H7 (cell line): ENCODE measurements at places on chromosomes 6 and 20. TPM values are rescaled to one million over a fixed set of nuclear protein-coding genes. Genes with fewer than 3 reads are reported as not detected.

PLEKHG1 gene
- 0.44 and 0.45 TPM in 2 replicates for total RNA-seq

ZSCAN23 gene
- total RNA-seq = 3.0 and 6.5 TPM in 2 replicates

GMEB2 gene
- total RNA-seq = 17.0 and 21.4 TPM in 2 replicates

GRCh38 chr6:47698342-47698787 is at the start of gene ADGRF4:
TSS of gene ADGRF4 (plus strand) at chr6:47698580. CDS start at chr6:47707246, 8,666 bp downstream.
- DNase-seq = no peak

DNA sequence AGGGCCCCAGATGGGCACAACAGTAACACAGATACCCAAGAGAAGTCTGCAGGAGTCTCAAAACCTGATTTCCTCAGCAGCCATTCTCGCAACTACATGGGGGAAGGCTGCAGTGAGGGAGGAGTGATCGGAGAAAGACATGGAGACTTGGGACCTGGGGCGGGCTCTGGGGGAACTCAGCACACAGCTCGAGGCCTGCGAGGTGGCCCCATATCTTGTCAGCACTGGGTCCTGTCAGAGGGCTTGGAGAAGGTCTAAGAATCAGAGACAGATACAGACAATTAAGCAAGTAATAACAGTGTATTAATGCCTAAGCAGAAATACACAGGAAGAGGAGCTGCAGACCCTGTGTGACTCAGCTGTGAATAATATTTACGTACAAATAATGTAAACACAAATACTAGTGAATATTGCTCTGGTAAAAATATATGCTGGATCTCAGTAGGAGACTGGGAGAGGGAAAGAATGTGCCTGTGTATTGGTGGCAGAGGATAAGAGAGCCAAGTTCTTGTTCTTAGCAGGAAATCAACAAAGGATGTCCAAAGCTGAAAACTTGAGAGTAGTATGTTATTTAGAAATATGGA is 336.2 kb downstream of the ZFAND3 start:
- peak; percentile 14 for DNase-seq

- DNase-seq = peak; percentile 47
Observed at GRCh38 chr6:13421425-13422059, 65.9 kb downstream of the GFOD1 start.

DNA sequence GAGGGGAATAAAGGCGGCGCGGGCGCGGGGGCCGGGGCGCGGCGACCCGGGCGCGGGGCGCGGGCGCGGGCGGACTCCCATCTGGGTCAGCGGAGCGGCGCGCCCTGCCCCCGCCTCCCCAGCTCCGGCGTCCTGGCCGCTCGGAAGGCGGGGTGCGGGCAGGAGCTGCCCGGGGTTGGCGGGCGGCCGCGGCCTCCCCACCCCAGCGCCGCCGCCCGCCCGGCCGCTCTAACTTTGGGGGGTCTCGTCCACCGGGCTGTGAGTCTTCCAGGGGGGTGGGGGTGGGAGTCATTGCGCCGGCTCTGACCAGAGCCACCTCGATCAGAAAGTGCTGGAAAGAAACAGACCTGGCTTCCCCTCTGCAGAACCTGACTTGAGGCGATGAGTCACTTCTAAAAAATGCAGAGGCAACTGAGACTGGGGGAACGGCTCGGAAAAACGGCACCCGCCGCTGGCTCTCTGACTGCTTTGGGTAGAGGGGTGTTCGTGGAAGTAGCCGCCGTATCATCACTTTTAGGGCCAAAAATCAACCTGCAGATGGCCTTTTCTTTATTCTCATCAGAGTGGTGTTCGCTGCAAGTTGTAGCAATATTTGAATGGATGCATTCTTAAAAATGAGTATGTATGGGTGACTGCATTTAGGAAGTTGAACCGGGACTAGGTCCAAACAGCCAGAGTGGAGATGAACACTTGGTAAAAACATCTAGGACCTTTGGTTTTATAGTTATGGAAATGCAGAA is 667 bp downstream of the CAP2 start:
- DNase-seq = peak; percentile 91

DNA sequence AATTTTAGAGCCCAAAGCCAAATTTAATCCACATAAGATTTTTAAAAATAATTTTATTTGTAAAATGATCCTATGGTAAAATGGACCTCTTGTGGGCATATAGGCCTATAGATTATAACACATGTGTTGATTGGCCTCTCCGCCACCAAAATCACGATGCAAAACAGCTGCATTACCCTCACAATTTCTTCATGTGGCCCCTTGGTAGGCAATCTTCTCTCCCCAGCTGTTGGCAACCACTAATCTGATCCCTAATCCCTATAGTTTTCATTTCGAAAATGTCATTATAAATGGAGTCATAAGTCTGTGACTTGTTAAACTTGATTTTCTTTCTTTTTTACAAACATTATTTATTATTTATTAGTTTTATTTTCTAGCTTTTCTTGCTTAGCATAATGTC is 263.9 kb upstream of the SULF2 start:
- DNase-seq = no peak

DNA sequence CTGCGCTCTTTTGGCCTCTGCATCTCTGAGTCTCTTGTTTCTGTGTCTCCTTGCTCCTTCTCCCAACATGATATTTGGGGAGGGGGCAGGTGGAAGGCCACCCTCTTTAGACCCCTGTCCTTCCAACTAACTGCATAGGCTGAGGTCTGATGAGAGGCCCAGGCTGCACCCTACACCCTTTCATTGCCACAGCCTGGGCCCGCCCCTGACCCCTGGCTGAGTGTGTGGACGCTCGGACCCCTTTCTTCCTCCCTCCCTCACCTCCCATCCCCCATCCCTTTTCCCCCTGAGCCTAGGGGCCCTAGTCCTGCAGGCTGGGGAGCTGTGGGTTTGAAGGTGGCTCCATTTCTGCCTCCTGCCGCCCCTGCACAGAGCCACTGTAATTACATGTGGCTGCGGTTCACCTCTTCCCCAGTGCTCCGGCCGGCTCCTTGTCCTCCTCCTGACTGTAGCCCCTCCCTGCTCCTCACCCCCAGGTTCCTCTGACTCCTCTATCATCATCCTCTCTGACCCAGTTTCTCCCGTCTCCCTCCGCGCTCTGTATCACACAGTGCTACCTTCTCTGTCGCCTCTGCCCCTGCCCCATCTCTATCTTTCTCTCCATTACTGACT is 6.8 kb downstream of the MDFI start:
- DNase-seq = peak; percentile 79

DNA sequence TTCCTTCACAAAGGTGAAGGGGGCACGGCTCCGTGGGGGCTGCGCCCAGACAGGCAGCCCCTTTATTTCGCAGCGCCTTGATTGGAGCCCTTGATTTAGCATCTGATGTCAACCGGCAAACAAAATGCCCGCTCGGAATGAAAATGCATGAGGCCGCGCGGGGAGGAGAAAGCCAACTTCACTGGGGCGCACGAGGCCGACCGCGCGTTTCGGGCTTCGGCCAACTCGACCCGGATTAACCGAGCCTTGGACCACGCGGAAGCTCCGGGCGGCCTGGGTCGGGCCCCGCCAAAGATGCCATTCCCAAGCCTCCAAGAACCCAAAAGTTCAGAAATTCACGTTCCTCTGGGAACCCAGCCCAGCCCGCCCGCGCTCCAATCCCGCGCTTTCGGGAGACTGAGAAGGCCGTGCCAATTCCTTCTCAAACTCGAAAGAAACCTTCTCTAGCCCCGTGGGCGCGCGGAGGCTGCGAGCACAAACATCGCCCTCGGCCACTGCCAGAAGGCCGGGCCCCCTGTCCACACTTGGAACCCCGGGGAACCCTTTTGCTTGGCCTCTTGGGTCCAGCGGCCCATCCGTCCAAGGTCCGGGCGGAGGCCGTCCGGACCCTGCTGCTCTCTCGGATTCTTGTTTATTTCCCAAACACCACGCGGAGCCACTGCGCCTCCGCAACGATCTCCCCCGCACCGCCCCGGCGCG is 879 bp upstream of the INSM1 start:
- peak; percentile 85 for DNase-seq

- DNase-seq = no peak
Observed at GRCh38 chr6:135465903-135466302, 31.6 kb downstream of the AHI1 start.

DNA sequence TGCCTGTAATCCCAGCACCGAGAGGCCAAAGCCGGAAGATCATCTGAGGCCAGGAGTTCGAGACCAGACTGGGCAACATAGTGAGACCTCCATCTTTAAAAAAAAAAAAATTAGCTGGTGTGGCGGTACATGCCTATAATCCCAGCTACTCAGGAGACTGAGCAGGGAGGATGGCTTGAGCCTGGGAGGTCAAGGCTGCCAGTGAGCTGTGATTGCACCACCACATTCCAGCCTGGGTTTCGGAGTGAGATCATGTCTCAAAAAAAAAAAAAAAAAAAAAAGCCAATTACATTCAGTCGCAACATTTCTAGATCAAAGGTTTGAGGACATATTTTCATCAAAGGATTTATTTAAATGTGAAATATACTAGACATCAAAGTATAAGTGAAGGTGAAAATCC is 32.0 kb upstream of the EDN1 start:
- DNase-seq = no peak

DNA sequence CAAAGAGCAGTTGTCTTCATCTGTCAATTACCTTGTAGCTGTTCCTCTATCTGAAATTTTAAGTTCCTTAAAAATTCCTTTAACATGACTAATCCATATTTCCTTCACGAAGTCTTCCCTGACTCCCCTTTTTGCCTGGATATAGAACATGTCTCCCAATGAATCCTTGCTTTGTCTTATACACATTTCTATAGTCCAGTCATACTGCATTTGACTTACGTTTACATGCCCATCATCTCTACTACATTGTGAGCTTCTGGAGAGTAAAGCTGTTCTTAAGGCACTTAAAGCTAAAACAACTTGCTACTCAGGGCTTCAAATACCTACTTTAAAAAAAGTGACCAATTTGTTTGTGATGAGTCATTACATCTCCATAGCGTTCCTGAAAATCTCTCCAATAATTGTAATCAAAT is 4.9 kb downstream of the REV3L start:
- DNase-seq = no peak

DNA sequence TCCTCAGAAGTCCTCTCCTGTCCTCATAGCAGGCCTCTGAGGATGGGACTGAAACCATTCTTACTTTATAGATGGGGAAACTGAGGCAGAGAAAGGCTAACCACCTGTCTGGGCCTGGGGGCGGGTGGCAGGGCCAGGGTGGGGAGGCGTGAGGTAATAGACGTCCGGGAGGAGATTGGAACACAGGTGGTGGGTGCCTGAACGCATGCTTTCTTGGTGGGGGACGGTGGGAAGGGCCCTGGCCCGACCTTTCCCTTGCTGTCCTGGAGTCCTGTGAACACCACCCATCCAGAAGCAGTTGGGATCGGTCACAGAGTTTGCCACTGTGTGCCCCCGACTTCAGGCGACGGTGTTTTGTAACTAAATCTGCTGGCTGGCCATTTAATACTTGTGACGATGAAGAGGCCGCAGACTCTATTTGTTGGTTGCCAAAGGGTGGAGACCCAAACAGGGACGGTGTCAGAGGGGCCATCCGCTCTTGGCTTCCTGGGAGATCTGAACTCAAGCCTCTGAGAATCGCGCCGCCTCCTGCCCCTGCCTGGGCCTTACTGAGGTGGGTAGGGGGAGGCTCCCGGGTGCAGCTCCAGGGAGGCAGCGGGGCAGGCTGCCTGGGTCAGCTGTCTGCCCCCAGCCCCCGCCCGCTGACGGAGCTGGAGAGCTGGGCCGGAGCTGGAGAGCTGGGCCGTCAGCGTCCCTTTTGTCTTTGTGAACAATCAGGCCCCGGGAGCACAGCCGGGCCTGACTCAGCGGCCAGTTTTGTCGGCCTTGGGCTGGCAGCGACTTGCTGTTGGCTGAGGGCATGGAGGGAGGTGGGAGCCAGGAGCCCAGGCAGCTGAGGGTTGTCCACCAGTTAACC is 4.1 kb downstream of the RBM38 start:
- peak; percentile 92 for DNase-seq

- peak; percentile 30 for DNase-seq
Observed at GRCh38 chr20:38833154-38833856, 27.8 kb downstream of the PPP1R16B start.

DNA sequence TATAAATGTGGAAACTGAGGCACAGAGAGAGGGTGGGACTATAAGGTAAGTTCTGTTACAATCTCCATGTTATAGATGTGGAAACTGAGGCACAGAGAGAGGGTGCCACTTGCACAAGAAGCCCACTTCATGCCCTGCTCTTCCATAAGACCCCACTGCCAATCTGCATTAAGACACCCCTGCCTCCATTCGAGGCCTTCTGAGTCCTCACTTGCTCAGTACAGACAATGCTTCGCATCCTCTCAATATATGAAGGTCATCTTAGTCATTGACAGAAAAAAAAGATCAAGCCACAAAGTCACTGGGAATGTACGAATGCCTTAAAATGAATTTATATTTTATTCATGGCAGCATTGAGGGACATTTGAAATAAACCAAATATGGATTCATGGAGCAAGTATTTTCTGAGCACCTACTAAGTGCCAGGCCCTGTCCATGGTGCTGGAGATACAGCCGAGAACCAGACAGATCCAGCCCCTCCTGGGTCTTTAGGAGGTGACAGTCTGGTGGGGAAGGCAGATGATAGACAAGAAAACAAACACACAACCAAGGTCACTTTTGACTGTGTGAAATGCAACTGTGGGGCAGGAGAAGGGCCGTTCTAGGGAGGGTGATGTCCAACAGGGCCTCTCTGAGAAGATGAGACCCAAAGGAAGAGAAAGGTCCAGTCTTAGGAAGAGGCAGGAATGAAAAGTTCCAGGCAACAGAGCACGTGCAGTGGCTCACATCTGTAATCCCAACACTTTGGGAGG is 92.5 kb upstream of the PTPN1 start:
- no peak for DNase-seq

- DNase-seq = no peak
Observed at GRCh38 chr6:38271081-38271480, 368.6 kb downstream of the BTBD9 start.
